ENCODE measurements at places on chromosomes 6 and 20.
A peak's percentile ranks its signal among the peaks of the same experiment; 100 is the strongest.

- no peak for DNase-seq
Measured at GRCh38 chr6:49632727-49633126, 3.9 kb downstream of the RHAG start.

- no peak for DNase-seq
Measured at GRCh38 chr6:13369591-13369990, 41.3 kb upstream of the TBC1D7 start.

DNA sequence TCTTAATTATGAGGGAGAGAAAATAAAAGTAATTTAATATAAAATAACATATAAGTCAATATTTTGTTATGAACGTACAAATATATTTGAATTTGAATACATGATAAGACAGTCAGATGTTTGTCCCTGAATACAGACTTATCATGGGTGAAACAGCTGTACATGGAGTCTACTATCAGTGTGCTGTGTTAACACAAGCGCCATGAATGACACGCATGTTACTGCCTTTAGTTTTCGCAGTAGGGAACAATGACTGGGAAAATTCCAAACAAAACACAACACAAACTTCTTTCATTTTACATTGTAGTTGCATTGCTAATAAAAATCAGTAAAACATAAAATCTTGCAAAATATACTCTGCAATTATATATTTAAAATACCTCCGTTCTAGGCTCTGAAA lies 108.6 kb downstream of the FBXO5 start:
- DNase-seq, result no peak

DNA sequence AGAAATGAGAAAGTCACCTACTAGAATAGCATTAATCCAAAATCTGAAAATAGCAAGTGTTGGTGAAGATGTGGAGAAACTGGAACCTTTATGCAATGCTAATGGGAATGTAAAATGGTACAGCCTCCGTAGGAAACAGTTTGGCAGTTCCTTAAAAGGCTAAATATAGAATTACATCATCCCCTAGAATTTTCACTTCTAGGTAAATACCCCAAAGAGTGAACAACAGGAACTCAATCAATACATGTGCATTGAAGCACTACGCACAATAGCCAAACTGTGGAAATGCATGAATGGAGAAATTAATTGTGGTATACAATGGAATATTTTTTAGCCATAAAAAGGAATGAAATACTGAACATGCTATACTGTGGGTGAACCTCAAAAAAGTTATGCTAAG lies 982.0 kb upstream of the FLRT3 start:
- DNase-seq, result no peak

GRCh38 chr6:54074578-54075195 lies 36.6 kb upstream of the MLIP start:
- peak; percentile 70 for DNase-seq

Measured in mesendoderm (in vitro differentiated cells).